ENCODE measurements at places on chromosomes 1 and 21. TPM values are rescaled to one million over a fixed set of nuclear protein-coding genes. Genes with fewer than 3 reads are reported as not detected.

DNA sequence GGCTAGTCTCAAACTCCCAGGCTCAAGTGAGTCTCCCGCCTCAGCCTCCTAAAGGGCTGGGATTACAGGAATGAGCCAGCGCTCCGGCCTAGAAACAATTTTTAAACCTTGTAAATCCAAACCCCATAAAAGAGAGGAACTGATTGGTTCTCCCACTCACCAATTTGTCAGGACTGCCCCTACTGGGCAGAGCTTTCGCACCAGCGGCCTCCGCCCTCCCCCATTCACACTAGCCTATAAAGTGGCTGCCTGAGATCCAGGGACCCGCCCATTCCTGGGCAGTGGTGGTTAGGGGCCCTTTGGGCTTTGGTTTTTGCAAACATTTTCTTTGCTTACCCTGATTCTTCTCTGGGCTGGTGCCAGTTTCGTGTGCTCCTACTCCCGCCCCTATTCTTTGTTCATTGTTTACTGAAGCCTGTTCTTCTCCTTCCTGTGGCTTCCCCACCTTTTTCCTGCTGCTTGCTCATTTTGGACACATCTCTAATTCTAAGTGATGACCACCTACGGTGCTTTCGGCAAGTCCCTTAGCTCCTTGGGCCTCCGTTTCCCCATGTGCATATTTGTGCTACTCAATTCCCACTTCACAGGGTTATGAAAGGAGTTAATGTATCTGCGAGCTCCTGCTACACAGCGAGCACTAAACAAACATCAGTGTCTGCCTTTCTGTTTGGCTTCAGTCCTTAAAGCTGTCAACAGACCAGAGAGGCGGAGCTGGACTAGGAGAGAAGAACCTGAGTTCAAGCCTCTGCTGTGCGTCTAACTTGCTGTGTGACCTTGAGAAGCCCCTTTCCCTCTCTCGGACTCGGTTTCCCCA is 39.8 kb upstream of the CLIC4 start:
- peak overlapping the region; percentile 61 for H3K27ac ChIP-seq
- no peak for DNase-seq
- H3K4me3 ChIP-seq: no peak overlapping the region
- H3K36me3 ChIP-seq: no peaks in the 10 kb centered on the region

- DNase-seq: no peak
- H3K27me3 ChIP-seq: no peaks in the 10 kb centered on the region
- H3K36me3 ChIP-seq: no peaks in the 10 kb centered on the region
- peaks cover 10% of the 10 kb centered on the region for H3K4me1 ChIP-seq
- no peak overlapping the region for H3K4me3 ChIP-seq
Observed at GRCh38 chr1:2376931-2377672, 14.3 kb downstream of the MORN1 start.

GRCh38 chr1:71399594-71399993 is 318.8 kb upstream of the ZRANB2 start:
- peaks cover 2% of the 10 kb centered on the region for H3K36me3 ChIP-seq
- no peak overlapping the region for H3K4me3 ChIP-seq
- DNase-seq: no peak
- no peak overlapping the region for H3K27ac ChIP-seq
- H3K4me1 ChIP-seq: no peaks in the 10 kb centered on the region

GRCh38 chr1:245832771-245833527 is 674.1 kb downstream of the SMYD3 start:
- no peak overlapping the region for H3K4me3 ChIP-seq
- H3K4me1 ChIP-seq: peaks cover 15% of the 10 kb centered on the region
- no peaks in the 10 kb centered on the region for H3K27me3 ChIP-seq
- H3K27ac ChIP-seq: no peak overlapping the region
- peaks cover 4% of the 10 kb centered on the region for H3K36me3 ChIP-seq
- DNase-seq: no peak

GRCh38 chr1:156276966-156277381 is 5.7 kb downstream of the SMG5 start:
- no peak for DNase-seq
- H3K27me3 ChIP-seq: no peaks in the 10 kb centered on the region
- H3K27ac ChIP-seq: no peak overlapping the region
- H3K4me3 ChIP-seq: no peak overlapping the region
- peaks cover 48% of the 10 kb centered on the region for H3K36me3 ChIP-seq

GRCh38 chr1:239025223-239025622 is 361.1 kb upstream of the CHRM3 start:
- H3K4me3 ChIP-seq: no peak overlapping the region
- H3K27me3 ChIP-seq: no peaks in the 10 kb centered on the region
- no peaks in the 10 kb centered on the region for H3K36me3 ChIP-seq

DNA sequence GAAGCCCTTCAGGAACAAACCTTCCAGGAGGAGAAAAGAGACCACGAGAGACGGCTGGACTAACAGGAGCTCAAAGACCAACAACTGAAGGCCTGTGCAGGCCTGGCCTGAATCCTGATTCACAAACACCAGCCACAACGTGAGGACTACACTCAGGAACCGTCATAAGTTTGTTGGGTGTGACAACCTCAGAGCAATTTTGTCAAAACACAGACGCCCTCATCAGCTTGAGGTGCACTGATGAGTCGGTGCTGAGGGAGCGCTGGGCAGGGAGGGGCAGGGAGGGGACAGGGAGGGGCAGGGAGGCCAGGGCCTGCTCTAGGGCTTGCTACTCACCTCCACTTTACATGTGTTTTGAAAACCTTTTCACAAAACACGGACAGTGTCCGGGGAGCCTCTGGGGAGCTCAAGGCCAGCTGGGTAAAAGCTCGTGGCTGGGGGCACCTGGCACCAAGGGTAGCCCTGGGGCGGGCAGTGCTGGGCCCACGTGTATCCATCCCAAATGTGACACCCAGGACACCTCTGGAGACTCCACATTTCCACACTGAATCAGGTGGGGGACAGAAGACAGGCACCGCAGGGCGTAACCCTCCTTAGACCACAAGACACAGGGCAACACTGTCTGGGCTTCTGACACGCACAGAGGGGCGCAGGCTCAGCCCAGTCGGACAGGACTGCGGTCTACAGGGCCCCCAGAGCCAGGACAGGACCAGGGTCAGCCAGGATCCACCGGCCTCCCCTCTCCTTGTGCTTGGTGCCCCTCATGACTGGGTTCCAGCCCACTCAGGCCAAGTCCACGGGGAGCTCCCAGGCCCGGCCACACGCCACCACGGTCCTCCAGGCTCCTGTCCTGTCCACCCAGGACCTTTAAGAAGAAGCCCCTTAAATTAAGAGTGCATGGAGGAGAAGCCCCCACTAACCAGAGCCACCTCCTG is 16.5 kb downstream of the LSS start:
- H3K4me3 ChIP-seq: no peak overlapping the region
- H3K27ac ChIP-seq: no peak overlapping the region
- no peak for DNase-seq
- no peaks in the 10 kb centered on the region for H3K27me3 ChIP-seq
- H3K4me1 ChIP-seq: peaks cover 6% of the 10 kb centered on the region
- peaks cover 14% of the 10 kb centered on the region for H3K36me3 ChIP-seq

DNA sequence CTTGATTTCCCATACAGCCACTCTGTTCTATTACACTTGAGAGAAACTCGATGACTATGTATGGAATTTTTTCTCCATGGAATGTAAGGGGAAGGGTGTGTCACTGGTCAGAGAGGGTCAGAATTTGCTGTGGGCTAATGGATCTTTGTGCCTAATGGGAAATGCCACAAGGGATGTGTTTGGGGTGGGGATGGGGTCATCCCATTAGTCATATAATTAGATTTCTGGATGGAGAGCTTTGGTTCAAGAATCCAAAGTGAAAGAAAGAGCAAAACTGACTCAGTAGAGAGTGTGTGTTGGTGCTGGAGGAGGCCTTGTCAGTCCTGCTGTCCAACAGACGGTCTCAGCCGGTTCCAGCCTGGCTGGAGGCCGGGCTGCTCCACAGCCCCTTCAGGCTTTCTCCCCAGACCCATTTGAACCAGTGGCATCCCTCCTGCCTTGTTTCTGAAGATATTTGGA is 86.4 kb downstream of the LAMC2 start:
- no peaks in the 10 kb centered on the region for H3K27me3 ChIP-seq
- peak overlapping the region; percentile 85 for H3K27ac ChIP-seq
- DNase-seq: no peak
- H3K36me3 ChIP-seq: no peaks in the 10 kb centered on the region
- peaks cover 61% of the 10 kb centered on the region for H3K4me1 ChIP-seq
- no peak overlapping the region for H3K4me3 ChIP-seq

- H3K4me3 ChIP-seq: no peak overlapping the region
- no peak overlapping the region for H3K27ac ChIP-seq
- peaks cover 17% of the 10 kb centered on the region for H3K4me1 ChIP-seq
Observed at GRCh38 chr1:223019256-223019655, 123.8 kb downstream of the TLR5 start.

DNA sequence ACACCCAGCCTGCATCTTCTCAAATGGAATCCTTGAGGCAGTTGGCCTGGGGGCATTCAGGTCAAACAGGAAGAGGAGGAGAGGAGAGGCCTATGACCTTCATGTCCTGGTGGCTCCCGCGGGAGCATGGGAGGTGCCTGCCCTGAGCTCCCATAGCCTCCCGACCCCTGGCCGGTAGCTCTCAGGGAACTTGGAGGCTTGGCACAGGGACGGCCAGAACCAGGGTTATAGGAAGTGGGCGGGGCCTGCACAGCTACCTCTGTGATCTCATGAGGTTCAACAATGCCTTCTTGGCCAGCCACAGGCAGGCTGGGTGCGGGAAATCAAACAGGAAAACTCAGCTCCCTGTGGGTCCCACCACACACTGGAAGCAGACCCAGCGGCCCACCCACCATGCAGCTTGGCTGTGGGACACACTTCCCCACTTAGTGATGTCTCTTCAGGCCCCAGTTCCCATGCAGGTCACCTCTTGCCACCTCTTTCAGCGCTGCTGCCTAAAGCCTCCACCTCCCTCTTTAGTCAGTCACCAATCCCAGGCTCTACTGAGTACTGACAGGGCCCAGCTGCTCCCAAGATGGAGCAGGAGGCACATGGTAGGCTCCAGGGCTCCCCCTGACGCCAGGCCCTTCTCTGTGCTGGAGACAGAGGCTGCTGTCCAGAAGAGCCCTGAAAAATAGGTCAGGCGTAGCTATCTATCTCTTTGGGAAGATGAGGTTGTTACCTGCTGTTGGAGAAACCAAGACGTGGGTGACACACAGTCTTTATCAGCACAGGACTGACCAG is at the start of gene SLFNL1:
TSS of gene SLFNL1 (minus strand) at position 200 of the 783 bp plus-strand sequence. CDS start 1,065 bp downstream, outside the sequence.
- H3K4me1 ChIP-seq: peaks cover 14% of the 10 kb centered on the region
- no peak within 1 kb of the TSS for H3K27ac ChIP-seq
- H3K4me3 ChIP-seq: no peak within 1 kb of the TSS
- DNase-seq: no peak
- peaks cover 3% of the 10 kb centered on the region for H3K36me3 ChIP-seq

- H3K4me1 ChIP-seq: no peaks in the 10 kb centered on the region
- no peaks in the 10 kb centered on the region for H3K36me3 ChIP-seq
- no peaks in the 10 kb centered on the region for H3K27me3 ChIP-seq
- no peak for DNase-seq
- no peak overlapping the region for H3K4me3 ChIP-seq
Observed at GRCh38 chr1:82775406-82776000, 974.8 kb downstream of the ADGRL2 start.

DNA sequence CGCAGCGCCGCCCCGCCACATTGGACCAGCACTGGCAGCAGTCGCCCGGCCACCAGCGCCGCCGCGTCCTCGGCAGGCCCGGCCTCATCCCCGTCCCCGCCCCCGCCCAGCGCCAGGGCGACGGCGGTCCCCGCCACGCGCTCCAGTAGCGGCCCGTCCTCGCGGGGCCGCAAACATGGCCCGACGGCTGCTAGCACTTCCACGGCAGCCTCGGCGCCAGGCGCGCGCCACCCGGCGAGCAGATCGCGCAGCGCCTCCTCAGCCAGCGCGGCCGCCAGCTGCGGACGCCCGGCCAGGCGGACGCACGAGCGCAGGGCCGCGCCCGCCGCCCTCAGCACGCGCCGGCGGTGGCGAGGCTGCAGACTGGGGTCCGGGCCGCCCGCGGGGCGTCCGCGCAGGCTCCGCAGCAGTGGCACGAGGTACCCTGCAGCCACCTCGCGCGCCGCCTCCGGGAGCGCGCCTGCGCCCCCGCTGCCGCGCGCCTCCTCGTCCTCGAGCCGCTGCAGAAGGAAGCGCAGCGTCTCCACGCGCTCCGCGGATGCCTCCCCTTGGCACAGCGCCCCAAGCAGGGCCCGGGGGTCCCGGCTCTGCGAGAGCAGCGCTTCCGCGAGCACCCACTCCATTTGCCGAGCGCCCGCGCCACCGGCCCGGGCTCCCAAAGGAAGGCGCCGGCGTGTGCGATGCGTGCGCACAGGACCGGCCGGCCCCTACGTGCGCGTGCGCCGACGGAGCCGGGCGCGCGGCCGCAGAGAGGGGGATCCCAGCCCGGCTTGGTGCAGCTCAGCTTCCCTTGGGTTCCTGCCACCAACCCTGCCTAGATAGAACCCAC is at the start of gene TARBP1:
TSS of gene TARBP1 (minus strand) at position 699 of the 829 bp plus-strand sequence. CDS start at position 623, 76 bp downstream.
- peaks cover 19% of the 10 kb centered on the region for H3K4me1 ChIP-seq
- peak within 1 kb of the TSS; percentile 79 for H3K4me3 ChIP-seq
- DNase-seq: peak; percentile 90
- H3K36me3 ChIP-seq: no peaks in the 10 kb centered on the region

DNA sequence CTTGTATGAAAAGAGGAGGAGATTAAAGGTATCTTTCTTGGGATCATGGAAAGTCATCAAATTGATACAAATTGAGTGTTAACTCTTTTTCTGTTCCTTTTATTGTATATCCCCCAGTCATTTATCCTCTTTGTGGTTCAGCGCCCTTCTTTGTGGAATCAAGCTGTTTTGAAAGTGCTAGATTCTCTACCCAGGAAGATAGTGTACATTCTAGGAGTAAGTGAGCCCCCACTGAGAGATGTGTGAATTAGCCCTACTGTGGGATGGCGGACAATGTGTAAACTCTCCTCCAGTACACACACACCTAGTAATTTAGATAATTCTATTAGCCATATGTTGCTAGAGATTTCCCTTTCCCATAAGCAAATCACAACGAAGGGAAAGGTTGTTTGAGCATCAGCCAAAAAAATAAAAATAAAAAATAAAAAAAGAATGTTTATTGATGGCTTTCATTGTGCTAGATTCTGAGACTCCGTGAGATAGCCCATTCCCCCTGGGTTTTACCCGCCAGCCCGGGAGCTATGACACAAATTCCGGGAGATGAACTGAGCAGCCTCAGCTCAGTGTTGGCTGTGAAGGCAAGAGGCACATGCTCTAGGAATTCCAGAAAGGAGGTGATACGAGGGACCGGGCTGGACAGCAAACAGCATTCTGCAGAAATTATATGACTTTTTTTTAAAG is 378.4 kb upstream of the RUNX1 start:
- no peak for DNase-seq
- no peak overlapping the region for H3K27ac ChIP-seq
- peaks cover 13% of the 10 kb centered on the region for H3K4me1 ChIP-seq
- no peak overlapping the region for H3K4me3 ChIP-seq
- peaks cover 5% of the 10 kb centered on the region for H3K27me3 ChIP-seq
- H3K36me3 ChIP-seq: no peaks in the 10 kb centered on the region

GRCh38 chr1:58824753-58825389 is 41.0 kb upstream of the JUN start:
- H3K4me1 ChIP-seq: peaks cover 20% of the 10 kb centered on the region
- no peaks in the 10 kb centered on the region for H3K27me3 ChIP-seq
- DNase-seq: no peak

GRCh38 chr1:83689921-83690868 is 308.7 kb downstream of the TTLL7 start:
- peaks cover 4% of the 10 kb centered on the region for H3K27me3 ChIP-seq
- no peak for DNase-seq
- no peak overlapping the region for H3K4me3 ChIP-seq
- peak overlapping the region; percentile 4 for H3K27ac ChIP-seq
- peaks cover 23% of the 10 kb centered on the region for H3K4me1 ChIP-seq

ESRRG gene
- total RNA-seq: not detected

NR5A2 gene
- not detected for total RNA-seq

TDRKH gene
- total RNA-seq: 3.6 TPM

RHBDL2 gene
- not detected for total RNA-seq

PAQR6 gene
- 12.5 TPM for total RNA-seq

CYP4B1 gene
- not detected for total RNA-seq

NBPF4 gene
- not detected for total RNA-seq

TMCC2 gene
- 3.4 TPM for total RNA-seq

PADI2 gene
- 111 TPM for total RNA-seq

All from osteocyte (in vitro differentiated cells).